ENCODE measurements at places on chromosomes 12 and 14. TPM values are rescaled to one million over a fixed set of nuclear protein-coding genes. Genes with fewer than 3 reads are reported as not detected.

DNA sequence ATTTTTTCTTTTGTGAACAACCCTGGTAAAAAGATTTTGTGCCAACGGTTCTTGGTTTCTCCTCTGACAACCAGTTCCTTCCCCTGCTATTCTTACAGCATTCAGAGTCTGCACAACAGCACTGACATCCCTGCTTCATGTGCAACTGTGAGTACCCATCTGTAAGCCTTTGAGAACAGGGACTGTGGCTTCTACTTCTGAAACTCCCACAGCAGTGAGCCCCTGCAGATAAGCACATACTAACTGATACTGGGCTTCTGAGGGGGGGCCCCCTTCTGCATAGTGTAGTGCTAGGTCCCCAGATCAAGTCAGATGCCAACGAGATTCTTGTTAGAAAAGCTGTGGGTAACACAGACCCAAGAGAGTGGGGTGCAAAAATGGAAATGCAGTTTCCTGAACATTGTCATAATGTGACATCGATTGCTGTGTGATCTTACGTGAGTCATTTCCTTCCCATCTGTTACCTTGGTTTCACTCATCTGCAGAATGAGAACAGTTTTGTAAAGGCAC, 11.1 kb upstream of the NINJ2 start:
- no peak for DNase-seq

DNA sequence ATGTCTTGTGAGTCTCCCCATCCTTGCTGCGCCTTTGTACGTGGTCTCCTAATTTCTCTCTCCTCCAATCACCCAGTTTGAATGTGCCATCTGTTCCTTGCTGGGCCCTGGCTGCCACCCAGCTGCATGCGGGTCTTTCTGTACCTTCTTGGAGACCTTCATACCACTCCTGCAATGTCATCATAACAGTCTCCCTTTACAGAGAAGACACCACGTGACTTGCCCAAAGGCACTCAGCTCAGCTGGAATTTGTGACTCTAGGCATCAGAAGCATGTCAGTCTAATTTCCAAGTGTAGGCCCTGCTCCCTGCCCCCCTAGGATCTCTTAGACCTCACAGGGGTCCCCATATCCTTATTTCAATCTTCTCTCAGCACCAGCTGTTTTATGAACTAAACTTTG, 284.2 kb downstream of the TTC8 start:
- DNase-seq, result no peak

DNA sequence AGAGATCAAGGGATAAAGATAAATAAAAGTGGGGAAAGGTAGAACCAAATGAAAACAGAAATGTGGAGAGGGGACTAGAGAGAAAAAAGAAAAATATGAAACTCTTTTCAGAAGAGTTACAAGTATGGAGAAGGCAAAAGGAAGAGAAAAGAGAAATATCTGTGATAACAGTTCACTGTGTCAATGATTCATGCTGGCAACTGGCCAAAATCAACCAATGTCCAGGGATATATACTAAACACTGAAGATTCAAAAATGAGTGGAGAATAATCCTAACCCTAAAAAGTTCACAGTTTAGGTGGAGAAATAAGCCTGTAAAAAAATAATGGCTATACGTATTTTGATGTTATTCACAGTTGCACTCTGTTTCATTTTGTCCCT, 372.3 kb upstream of the KITLG start:
- peak; percentile 59 for DNase-seq

DNA sequence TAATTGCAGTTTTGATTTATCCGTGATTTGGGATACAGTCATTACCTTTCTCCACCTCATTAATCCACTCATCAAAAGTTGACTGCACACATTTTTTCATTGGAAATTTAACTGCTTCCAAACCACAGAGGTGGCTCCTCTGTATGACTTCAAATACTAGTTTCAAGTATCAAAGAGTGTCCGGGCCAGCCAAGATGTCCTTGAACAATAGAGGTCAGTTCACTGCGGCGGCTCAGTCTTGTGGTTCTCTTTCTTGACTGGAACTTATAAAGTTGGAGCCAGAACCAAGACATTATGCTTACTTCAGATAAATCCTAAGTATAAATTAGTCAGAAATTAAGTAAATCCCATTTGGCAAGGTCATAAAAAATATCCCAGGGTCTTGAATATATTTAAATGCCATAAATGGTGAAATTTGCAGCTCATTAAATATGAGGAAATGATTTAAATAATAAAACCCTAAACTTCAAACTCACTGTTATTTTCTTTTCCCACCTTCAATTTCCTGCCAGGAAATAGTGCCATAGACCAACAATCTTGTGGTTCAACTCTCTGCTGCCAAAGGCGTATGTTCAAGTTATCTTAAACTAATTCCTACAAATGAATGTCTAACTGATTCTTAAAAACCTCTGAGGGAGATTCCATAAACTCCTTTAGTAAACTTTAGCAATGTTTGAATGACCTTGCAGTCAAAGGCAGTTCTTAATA, 360.8 kb downstream of the AEBP2 start:
- no peak for DNase-seq

DNA sequence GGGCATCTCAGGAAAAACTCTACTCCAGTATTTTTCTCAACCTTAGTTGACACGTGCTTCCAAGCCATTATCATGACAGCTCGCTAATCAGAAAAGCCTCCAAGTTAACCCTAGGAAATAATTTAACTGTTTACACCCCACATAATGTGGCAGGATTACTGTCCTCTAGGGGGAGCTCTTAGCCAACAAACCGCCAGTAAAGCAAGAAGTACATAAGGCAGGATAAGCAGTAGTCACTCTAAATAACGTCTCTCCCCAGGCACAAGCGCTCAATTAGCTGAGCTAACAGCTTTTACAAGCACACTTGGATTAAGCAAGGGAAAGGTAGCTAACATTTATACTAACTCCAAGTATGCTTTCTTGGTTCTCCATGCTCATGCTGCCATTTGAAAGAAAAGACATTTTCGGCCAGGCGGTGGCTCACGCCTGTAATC, 22.8 kb downstream of the APOBEC1 start:
- DNase-seq, result peak; percentile 1

DNA sequence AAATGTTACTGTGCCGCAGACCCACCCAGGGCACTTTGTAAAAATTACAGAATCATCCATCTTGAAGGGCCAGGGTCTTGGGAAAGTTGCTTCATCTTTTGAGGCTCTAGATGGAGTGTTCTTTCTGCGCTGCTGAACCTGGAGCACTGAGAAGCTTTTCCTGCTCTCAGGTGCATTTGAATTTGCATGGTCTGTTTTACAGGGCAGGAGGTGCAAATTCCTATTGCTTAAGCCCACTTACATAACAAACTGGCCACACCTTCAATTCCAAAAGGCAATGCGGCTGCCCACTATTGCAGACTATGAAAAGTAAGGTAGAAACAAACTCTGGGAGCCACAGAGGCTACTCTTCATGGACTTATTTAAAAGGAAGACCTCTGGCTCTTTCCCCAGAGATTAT, 254.8 kb downstream of the CACNA1C start:
- DNase-seq, result no peak

DNA sequence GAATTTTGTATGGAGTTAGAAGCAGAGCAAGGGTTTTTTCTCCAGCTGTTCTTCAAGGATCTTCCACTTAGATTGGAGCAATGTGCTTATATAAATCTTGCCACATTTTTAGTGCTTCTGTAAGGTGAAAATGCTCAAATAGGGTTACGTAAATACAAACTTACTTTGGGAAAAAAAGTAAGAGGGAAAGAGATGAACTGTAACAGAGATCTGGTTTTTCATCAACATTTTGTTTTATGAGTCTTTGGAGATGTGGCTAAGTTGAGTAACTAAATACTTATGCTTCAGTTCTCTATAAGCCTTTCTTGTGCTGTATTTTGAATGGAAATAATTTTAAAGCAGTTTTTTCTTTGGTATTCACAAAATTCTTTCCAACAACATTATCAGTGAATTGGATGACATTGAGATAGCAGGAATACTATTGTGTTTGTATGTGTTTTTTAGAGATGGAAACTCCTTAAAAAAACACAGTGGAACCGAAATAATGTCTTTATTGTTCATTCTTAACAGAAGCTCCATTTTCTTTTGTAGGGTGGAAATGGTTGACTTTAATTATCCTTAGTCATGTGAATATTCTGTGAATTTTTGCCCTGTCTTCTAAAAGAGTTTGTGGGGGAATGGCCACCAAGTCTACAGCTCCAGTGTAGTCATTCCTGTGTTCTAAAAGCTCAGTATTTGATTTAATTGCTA, 45.7 kb downstream of the NPAS3 start:
- DNase-seq, result no peak

SDR9C7 gene
- not detected for total RNA-seq

TAS2R30 gene
- 4.0 TPM for total RNA-seq

MUCL1 gene
- not detected for total RNA-seq

Data from fibroblast of lung (primary cell).